ENCODE measurements at places on chromosomes 12 and 14.

DNA sequence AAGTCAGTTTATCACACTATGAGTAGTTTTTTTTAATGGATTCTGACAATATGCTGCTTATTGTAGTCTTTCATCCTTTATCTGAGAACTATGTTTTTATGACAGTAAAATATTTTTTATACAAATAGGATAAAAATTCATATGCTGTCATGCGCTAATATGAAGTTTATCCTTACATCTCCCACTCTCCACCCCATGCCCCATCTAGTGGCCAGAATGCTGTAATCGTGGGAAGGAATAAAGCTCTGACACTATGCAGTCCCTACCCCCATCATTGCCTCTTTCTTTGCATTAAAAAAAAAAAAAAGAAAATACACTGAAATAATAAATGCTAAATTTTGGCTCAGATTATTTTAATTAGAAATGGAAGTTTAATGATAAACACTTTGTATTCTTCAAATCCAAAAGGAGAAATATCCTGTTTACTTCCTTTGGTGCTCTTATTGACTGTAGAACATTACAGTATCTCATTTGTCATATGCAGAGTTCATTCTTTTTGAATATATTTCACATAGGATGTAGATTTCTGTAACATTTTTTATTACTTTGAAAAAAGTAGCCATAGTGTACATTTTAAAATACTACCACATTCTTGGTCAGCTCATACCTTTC, 145.9 kb upstream of the SLCO1C1 start:
- DNase-seq, result peak; percentile 3

DNA sequence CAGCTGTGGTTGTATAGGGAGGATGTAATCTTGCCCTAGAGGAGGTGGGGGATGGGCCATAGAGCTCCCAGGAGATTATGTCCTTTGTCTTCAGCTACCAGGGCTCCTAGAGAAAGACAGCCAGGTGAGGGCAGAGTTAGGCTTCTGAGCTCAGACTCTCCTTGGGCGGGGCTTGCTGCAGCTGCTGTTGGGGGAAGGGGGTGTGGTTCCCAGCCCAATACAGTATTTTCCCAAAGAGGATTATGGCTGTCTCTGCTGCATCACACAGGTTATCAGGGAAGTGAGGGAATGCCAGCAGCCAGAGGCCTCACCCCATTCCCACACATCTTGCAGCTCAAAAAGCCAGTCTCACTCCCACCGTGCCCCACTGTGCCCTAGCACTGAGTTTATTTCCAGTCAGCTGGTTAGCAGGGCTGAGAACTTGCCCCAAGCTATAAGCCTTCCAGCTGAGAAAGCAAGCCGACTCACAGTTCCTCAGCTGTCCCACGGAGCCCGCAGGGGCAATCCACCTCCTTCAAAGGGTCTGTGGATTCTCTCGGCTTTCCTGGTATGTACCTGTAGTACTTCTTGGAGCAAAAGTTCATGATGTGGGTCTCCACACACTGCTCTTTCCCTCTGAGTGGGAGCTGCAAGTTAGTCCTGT, 217.3 kb upstream of the CPNE8 start:
- DNase-seq, result no peak

GRCh38 chr12:32896432-32897280, at the start of gene PKP2:
TSS of gene PKP2 (minus strand) at chr12:32896777. CDS start at chr12:32896731, 46 bp downstream.
- peak; percentile 41 for DNase-seq

DNA sequence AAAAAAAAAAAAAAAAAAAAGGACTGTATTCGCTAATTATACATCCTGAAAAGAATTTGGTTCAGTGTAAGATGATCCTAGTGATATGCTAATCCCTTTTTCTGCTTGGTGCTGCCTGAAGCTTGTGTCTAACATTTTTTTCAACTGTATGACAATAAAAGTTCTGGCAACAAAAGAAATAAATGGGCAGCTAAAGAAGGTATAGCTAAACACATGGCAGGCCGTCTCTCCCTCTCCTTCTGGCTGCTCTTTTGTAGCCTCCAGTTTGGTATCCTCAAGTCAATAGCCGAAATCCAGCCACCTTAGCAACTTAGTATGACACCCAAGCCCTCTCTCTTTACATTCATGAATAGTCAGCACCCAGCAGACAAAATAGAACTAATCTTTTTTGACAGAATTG, 198.3 kb upstream of the OTX2 start:
- DNase-seq, result no peak

DNA sequence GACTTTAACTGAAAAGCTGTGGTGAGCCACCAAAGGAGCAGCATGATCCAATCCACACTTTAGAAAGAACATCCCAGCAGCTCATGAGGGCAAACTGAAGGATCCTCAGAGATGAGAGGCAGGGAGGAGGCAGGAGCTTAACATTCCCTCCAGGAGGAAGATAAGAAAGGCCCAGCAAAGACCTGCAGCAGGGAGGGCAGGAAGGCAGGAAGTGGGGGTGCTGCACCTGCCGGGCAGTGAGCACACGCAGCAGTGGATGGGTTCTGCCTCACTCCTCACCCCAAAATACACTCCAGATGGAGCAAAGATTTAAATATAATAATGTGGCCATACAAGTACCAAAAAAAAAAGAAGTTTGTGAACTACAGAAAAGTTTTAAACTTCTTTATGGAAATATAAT, 48.4 kb downstream of the GCH1 start:
- no peak for DNase-seq
